Stimulated activated CD4-positive, alpha-beta T cell treated with anti-CD3 and anti-CD28 coated beads, Interleukin-15, amount 100 ng/mL, for 48 hours (primary cell): ENCODE measurements at places on chromosomes 2 and 18.

DNA sequence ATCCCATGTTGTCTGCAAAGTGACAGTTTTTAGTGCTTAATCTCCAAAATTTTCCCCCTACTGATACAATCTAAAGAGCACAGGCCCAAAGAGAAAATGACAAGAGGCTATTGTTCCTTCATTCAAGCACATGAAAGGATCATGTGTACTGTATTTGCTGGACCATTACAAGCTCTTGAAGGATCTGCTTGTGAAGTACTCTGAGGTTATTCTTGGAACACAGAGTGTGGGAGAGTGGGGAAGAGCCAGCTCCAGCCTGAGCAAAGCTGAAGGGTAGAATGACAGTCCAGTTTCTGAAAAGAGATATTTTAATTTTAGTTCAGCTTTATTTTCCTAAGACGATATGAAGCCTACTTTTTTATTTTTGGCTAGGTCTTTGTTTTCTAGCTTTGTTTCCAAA, 112.2 kb downstream of the GALNT3 start:
- no peak for DNase-seq

GRCh38 chr2:205386109-205386508, 296.2 kb upstream of the NRP2 start:
- DNase-seq, result no peak

DNA sequence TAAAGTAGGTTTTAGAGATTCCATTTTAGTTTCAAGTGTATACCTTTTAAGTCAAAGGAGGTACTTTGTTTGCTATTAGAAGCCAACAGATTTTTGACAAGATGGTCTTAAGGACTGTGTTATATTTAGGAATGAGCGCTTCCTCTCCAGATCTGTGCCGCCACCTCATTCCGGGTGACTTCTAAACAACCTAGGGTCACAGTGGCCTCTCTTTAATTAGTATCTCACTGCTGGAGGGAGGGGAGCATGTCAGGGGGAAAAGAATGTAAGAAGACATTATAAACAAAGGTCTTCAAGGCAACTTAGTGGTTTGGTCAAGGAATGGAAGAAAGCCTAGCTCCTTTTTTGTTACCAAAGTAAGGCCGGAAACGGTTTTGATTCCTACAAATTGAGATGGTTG, 67.0 kb downstream of the RBMS1 start:
- DNase-seq, result no peak

- no peak for DNase-seq
Measured at GRCh38 chr2:43464590-43464989, 131.2 kb downstream of the THADA start.

- DNase-seq, result no peak
Measured at GRCh38 chr2:210262036-210262435, 36.8 kb upstream of the ACADL start.

DNA sequence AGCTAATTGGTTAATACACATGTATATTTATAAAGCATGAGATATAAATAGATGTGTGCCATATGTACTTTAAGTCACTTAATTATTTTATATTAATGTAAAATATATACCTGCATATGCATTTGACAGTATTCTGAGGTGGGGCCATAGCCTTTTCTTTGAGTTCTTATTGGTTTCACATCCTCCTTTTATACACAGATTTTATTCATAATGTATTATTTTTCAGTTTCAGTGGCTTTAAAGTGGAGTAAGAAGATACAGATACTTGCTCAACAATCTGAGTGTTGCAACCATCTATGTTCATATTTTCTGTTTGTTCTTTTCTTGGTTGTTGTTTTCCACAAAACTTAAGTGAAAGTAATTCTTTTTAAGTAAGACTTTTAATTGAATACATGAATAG, 436.5 kb downstream of the RND3 start:
- no peak for DNase-seq

DNA sequence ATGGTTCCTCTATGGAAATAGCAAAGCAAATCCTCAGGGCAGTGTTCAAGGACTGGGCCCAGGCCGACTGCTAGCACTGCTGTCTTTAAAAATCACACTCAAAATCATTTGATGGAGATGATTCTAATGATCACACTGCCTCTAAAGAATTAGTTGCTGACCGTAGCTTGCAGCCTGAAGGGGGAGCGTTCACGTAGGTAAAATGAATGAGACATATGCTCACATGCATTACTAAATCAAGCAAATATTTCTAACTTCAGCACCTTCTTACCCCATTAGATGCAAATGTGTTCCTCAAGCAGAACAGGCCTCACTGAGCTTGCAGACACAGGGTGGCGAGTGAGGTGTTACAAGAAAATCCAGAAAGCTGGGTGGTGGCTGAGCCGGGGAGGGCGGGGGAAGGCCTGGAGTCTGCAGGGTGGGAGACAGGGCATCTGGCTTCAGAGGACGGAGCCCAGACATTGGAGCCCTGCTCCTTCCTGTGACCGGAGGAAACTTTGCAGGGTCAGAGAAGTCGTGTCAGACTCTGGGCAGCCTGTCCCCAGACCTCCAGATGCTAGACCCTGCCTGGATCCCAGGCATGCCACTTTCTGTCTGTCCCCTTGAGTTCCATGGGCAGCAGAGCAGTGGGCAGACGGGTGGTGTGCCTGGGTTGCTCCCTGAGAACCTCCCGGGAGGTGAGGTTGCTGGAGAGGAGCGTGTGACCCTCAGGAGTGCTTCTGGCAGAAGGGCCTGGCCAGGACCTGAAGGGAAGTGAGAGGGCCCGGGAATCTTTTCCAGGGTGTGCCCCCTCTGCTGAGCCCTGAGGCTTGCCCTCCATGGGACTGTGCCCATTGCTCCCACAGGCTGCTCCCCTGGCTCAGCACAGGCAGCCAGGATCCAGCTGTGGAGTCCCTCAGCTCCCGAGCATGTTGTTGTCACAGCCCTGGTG, 7.1 kb upstream of the NPPC start:
- no peak for DNase-seq

DNA sequence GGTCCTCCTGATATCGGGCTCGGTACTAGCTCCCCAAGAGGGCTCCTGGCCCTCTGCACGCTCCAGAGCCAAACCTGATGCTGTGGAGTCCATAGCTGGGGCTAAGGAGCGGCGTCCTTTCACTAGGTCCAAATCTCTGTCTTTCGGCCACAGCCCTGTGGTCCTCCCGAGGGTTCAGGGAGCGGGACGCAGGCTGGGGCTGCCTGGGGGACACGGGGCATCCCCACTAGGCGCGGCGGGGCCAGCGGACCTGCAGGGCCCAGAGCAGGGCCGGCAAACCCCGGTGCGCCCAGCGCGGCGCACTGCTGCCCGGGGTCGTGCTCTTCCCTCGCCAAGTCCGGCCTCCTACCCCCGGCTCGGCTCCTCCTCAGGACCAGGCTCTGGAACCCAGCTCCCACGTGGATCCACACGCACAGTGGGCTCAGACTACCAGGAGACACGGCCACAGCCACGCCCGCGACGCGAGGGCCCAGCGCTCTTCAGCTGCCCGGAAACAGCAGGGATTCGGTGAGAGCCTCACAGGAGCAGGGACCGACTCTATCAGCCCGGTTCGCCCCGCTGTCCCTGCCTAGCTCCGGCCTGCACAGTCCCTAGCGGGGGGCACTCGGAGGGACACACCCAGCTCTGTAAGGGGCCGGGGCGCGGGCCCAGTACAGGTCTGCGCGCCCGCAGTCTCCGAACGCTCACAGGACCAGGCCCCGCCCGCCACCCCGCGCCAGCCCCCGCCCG, 593 bp downstream of the ZNF514 start:
- no peak for DNase-seq

- DNase-seq, result no peak
Measured at GRCh38 chr2:46012618-46013240, 284.5 kb upstream of the EPAS1 start.

DNA sequence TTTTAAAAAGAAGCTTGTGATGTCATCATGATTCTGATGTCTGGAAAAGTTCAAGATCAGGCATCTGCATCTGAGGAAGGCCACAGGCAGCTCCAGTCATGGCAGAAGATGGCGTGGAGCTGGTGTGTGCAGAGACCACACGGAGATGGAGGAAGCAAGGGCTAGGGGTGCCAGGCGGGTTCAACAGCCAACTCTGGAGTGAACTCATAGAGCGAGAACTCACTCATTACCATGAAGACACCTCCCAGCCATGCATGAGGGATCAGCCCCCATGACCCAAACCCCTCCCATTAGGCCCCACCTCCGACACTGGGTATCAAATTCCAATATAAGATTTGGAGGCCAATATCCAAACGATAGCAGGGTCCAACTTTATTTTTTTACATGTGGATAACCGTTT, 61.6 kb downstream of the KCNG2 start:
- DNase-seq, result no peak

DNA sequence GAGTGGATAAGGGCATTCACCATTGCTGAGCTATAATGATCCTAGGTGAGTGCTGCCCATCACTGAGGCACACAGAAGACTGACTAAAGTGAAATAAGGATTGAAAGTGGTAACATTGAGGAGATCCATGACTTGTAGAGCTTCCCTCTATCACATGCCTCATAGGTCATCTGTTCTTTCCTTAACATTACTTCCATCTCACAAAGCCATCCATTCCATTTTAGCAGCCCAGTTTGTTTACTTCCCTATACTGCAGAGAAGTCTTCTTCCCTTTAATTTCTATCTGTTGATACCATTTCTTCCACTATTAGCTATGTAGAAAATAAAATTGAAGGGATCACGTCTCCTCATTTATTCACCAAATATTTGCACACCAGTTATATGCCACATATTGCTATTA, 32.1 kb downstream of the ME2 start:
- DNase-seq, result no peak

DNA sequence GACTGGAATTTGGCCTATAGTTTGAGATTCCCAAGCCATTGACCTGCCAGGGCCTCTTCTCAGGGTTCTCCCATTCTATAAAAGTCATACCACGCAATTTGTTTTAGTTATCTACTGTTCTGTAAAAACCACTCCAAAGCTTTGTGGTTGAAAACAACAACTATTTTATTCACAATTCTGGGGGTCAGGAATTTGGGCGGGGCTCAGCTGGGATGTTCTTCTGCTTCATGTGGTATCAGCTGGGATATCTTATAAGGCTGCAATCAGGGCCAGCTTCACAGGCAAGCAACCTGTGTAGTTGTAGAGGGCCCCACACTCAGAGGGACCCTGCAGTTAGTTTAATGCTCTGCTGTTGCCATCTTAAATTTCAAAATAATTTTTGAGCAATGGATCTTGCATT, 16.4 kb upstream of the NOTO start:
- no peak for DNase-seq

DNA sequence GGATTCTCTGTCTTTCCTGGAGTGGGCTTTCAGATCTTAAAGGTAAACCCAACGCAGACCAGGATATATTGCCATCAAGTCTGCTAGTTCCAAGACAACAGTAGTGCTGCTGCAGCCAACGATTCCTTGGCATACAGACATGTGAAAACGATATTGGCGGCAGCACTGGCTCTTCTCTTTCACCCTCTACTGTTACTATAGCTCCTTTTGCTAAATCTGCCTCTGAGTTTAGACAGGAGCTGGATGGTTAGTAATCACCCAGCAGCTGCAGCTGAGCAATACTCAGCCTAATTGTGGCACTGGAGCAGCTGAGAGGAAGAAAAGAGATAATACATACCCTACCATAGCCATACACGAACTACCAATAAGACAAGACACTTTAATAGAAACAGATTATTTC, 4.0 kb downstream of the YES1 start:
- DNase-seq, result no peak

DNA sequence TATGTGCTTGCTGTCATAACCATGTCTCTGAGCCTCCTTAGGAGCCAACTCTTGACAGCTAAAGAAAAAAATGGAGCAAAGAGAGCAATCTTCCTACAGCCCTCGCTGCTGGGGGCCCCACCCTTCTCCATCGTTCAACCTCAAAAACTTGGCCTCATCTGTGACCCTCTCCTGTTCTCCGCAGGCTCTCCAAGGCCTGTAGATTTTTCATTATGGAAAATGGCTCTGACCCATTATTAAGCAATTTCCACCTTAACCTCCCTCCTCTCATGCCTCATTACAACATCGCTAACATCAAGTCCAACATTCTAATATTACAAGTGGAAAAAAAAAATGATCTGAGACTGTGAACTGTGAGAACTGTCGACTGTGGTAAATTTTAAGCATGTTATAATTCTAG, 98.7 kb downstream of the SLC8A1 start:
- DNase-seq, result no peak
